ENCODE measurements at places on chromosomes 7 and 10.

- DNase-seq: no peak
These were observed 103.8 kb upstream of the PPIF start for GRCh38 chr10:79243181-79244067.

DNA sequence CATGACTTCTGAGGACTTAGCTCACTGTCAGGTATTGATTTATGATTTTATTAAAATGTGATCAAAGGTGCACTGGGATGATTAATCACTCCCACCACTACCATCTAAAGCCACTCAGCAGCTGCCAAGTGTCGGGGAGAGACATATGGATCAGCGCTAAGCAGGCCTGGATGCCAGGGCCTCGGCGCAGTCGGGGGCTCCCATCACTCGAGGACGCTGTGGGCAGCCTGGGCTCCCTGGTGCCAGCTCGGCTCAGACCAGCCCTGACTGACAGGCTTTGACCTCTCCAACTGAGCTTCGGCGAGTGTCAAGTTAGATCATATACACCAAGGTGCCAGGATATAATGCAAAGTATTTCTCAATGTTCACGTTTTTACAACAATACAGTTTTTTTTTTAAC is 267.7 kb downstream of the ACTR3B start:
- DNase-seq: no peak

DNA sequence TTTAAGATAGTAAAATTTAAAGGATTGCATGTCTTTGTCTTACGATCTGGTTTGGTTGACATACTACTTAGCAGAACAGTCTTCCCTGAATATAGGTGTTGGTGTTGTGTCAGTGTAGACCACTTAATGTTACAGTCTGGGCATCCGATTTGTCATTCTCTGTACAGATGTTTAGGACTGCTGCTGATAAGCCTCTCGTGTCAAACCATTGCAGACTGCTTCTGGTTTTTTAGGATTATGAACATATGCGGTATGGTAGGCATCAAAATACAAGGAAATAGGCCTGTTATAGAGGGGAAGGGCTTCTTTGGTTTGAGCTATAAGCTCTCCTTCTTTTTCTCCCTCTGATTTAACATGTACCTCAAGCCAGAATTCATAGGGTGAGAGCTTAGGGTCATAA is 7.4 kb downstream of the CYP3A43 start:
- DNase-seq: no peak

- DNase-seq: no peak
These were observed 22.8 kb downstream of the PPIA start for GRCh38 chr7:44819292-44819691.

DNA sequence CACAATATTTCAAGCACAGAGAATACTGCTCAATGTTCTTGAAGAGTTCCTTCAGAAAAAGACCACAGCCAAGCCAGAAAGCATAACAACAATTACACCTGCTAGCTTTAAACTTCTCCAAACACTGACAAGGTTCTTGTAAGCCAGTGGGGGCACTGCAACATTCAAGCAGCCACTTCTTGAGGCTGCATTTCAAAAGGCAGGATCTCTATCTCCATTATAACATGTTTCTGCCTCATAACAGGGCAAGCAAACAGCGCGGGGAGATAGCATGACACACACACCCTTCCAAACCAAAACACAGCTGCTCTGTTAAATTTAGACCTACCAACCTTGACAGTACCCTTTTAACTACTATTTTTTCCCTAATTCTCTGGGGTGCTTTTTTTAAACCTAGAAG is 30.8 kb downstream of the CHCHD3 start:
- DNase-seq: no peak

- DNase-seq: no peak
These were observed 158.1 kb downstream of the LRRC4 start for GRCh38 chr7:127873151-127873550.

- no peak for DNase-seq
These were observed 2.1 kb upstream of the HOXA1 start for GRCh38 chr7:27097686-27098577.

GRCh38 chr7:10973942-10974911 is 555 bp downstream of the PHF14 start:
- no peak for DNase-seq

DNA sequence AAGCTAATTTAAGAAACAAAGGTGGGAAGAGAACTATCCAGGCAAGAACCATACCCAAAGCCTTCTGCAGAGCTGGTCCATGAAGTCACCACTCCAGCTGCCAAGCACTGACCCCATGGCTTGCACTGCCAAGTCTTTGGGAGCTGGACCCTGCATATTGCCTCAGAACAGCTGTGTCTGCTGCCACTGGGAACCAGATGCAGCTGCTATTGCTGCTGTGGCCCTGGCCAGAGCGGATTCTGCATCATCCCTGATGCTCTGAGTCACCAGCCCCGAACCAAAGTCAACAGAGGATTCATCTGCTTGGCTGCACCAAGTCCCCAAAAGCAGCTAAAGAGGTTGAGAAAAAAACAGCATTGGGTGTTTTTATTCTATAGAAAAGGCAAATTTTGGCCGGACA is 39.2 kb upstream of the GSAP start:
- no peak for DNase-seq

- no peak for DNase-seq
These were observed 253.0 kb upstream of the KLF6 start for GRCh38 chr10:4038000-4038399.

DNA sequence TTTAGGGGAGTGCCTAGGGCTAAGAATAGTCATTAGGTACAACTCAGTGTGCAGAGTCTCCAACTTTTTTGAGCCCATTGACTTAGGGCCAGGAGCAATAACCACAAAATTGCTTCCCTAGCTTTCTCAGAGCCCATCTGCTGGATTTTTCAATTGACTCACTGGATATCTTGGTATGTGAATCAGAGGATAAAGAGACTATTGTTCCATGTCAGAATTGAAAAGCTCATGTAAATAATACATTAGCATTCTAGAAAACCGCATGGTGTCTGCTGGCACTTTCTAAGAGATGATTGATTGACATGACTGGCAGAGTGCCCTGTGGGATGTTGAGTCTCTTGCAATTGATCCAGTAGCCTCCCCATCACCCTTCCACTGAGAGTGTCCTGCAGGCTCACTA is 246.2 kb downstream of the CCDC7 start:
- no peak for DNase-seq

- no peak for DNase-seq
These were observed at the start of gene NRG3 for GRCh38 chr10:81874875-81875466. NRG3 (plus strand) TSS chr10:81875194.

DNA sequence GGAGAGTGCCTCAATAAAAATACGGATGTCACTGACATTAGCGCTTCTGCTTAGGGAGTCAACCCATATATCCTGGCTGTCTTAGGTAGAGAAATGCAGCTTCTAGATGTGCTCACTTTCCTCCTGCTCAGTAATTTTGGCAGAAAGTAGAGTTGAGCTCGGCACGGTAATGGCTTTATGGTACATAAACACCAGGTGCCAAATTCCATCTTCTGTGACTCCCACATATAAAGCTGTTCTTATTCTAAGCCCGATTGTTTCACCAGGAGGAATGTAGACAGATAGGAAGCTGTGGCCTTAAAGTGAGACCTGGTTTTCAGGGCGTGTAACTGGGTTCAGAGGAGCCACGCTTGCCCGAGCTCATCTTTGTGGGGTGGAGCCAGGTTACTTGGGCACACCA is 143.7 kb downstream of the CREB5 start:
- no peak for DNase-seq

GRCh38 chr7:50362712-50363282 is 58.3 kb downstream of the IKZF1 start:
- no peak for DNase-seq

- DNase-seq: no peak
These were observed 313.1 kb upstream of the DGKB start for GRCh38 chr7:15215616-15216015.

DNA sequence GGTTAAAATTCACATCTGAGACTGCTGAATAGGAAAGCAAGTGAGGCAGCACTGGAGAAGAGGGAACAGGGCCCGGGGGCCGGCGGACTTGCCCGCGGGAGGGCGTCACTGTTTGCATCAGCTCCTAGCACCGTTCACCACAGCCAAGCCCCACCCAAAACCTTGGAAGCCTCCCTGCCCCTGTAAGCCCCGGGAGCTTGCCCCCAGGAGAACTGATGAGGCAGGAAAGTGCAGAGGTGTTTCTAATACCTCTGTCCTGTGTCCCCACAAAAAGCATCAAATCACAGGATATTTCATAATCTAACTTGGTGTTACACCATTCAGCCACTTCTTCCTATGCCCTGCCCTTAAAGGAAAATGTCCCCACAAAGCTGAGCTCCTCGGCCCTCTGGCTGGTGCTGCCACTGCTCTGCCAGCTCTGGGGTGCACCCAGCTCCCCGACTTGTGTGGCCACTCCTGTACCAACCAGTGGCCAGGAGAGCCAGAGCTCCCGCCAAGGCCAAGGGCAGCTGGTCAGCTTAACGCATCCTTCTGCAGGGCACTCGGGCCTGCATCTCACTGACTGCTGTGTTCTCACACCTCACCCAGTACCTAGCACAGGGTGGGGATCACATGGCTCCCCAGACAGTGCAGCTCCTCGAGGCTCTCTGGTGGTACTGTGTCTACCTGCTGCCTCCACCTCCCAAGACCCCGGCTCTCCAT is 47.3 kb upstream of the CNPY1 start:
- DNase-seq: no peak

GRCh38 chr7:43470110-43470509 is 112.8 kb upstream of the STK17A start:
- DNase-seq: no peak

- no peak for DNase-seq
These were observed 206.6 kb downstream of the TNS3 start for GRCh38 chr7:47375121-47375938.

DNA sequence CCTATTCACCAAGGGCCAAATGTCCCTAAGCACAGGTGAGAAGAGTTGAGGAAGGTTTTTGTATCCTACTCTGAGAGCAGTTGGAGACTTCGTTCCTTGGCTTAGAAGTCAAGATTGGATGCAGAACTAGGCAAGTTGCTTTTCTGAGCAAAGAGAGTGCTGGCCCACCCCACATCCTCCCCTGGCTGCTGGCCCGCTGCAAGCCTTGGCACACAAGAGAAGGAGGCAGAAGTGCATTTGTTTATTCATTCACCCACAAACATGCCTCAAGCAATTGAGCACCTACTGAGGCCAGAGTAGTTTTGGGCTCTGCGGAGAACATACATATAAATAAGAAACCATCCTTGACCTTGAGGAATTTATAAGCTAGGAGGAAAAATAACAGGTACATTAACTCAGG is 318.9 kb downstream of the KCNMA1 start:
- DNase-seq: no peak

DNA sequence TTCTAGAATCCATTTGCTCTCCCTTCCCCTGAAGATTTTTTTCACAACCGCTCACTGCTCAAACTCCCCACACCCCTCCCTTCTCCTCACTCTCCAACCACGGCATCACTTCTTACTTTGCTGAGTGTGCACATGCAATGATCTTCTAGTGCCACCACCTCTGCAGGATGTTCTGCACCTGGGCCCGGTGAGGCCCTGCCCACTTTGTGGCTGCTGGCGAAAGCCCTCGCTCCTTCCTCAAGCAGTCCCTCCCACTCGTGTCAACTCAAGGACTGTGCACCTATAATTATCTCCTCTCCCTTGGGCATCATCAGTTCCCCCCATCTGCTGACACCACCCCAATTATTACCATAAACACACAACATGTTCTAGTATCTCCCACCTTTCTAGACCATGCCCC is 91.0 kb upstream of the LANCL2 start:
- no peak for DNase-seq

DNA sequence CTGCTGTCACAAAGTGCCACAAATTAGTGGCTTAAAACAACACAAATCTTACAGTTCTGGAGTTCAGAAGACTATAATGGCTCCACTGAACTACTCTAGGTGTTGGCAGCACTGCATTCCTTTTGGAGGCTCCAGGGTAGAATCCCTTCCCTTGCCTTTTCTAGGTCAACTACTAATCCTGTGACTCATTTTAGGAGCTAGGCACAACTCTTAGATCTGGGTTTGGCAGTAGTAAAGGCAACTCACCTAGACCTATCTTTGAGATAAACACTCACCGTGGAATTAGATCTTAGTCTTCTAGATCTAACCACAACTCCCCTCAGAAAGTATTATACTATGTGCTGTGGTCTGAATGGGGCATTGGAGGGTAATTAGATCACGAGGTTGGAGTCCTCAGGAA is 60.4 kb downstream of the ANKIB1 start:
- DNase-seq: no peak
